ENCODE measurements at places on chromosomes 6 and 20.

DNA sequence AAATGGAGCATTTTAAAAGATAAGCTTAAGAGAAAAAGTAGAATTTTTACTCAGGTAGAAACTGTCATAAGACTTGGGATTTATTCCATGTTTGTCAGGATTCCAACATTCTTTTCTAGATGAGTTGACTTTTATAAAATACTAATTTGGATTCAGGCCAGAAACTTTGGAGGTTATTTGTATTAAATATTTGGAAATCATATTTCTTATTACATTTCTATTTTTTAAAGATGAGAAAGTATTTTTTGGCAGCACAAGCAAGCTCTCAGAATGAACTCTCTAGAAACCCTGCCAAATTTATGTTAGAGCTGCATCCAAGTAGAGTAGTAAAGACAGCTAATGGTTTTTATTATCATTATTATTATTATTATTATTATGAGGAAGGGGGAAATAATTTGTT lies 1014.9 kb upstream of the GJE1 start:
- no peak for DNase-seq

DNA sequence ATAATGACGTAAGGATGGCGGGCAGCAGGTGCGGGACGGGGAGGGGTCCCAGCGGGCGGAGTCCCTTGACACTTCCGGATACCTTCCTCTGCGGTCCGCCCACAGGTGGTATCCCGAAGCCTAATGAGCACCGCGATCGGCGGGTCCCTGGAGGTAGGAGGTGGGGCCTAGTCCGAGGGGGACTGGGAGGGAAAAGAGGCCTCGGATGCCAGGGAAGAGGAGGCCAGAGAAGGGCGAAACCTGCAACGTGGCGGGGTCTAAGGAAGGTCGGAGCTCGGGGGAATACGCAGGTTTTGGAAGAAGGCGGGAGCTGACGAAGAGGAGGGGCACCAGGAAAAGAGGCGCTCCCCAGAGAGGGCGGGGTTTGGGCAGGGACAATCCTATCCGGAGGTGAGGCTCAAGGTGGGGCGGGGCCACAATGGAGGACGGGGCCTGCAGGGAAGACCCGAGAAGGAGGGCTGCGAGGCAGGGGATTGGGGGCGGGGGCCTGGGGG lies 3.7 kb downstream of the PRSS16 start:
- DNase-seq = no peak

- no peak for DNase-seq
Measured at GRCh38 chr6:125421836-125422235, 120.1 kb upstream of the HDDC2 start.

DNA sequence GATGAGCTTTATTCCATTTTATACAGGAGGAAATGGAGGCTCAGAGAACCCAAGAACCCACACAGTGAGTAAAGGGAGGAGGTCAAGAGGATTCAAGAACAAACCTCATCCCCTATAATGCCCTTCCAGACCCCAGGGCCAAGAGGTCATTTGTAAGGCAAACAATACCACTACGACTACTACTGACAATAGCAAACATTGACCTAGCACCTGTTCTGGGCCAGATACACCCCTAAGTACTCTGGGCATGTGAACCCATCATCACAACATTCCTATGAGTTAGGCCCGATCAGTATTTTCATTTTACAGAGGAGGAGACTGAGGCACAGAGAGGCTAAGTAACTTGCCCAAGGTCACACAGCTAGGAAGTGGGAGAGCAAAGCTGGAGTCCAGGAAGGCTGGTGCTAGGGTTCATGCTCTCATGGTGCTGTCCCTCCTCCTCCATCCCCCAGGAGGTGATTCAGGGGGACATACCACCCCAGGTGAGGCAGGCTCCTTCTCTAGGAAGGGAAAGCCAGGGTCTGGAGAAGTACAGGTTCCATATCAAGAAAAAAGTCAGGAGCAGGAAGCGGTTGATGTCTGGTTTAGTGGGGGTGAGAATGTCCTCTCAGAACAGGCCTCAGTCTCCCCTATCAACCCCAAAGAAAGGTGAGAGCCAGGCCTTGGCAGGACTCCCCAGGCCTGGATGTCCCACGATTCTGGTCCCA lies 13.7 kb downstream of the SLC13A3 start:
- DNase-seq = no peak

Data from skeletal muscle cell (primary cell).